ENCODE measurements at places on chromosomes 12 and 14.

- DNase-seq = no peak
Observed at GRCh38 chr12:63863658-63864453, 19.4 kb downstream of the SRGAP1 start.

DNA sequence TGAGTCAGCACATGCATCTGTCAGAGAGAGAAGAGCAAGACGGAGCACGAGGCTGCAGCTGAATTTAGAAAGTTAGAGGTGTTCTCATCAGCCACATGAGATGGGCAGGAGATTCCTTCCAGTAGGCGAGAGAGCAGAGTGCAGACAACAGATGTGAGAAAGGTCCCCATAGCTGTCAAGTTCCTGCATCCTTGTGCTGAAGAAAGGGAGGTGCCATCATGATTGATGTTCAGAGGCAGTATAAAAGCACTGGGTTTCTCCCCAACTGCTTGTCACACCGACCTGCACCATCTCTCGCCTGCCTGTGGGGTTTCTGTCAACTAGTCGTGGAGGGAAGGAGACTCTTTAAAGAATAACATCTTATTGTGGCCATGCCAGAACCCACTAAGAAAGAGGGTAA lies at the start of gene MYBPC1:
MYBPC1 (plus strand) TSS at position 272 of the 400 bp plus-strand sequence; CDS start at position 372, 100 bp downstream.
- DNase-seq = no peak

DNA sequence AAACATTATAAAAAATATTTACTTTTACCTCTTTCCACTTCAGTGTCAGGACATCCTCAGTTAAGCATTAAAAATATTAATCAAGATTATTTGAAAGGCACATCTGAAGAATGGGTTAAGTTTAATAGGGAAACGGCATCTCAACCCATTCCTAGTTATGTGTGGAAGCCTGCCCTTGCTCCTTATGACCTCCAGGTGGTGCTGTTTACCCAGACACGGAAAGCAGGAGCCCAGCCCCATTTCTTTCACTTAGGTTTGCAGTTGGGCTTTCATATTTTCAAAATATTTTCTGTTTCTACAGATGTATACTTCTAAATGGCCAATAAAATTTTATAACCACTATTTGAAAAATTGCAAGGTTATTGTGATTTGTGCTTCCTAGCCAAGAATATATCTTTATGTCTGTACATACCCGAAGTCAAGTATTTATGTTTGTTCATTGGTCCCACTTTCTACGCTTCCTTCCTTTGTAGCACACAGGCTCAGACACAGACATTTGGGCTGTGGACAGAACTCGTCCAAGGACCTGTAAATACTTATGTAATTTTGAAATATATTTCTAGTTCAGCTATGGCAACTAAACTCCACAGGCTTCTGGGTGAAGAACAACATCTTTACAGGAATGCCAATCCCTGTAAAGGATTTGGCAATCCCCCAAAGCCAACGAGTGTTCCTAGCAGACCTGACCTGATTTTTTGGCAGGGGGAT lies 247.1 kb downstream of the AKAP6 start:
- no peak for DNase-seq

DNA sequence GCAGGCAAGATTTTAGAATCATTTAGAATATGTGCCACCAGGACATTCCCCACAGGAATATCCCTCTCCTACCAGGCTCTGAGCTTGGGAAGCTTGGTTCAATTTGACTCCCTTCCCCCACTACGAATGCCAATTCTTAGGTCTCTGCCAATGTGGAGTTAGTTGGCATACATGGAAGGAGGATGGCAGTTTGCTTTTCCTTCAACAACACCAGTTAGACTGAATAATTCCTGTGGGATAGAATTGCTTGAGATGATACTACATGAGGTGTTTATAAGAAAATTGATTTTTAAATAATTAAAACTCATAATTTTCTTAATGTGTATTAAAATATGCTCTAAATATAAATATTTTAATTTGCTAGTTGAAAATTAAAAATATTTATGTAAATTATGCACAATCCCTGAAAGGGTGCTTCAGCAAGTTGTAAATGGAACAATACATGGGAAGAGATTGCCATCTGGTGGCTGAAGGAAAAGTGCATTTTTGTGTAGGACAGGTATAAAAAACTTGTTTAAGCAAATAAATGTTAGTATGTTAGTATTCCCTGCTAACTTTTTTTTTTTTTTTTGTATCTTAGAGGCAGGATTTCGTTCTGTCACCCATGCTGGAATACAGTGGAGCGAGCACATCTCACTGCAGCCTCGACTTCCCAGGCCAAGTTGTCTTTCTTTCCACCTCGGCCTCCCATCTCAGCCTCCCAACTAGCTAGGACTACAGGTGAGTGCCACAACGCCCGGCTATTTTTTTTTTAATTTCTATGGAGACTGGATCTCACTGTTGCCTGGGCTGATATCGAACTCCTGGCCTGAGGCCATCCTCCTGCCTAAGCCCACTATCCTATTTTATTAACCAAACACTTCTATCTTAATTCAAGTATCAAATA lies 25.8 kb upstream of the STRAP start:
- DNase-seq = peak; percentile 8

GRCh38 chr12:59873136-59873535 lies 277.3 kb downstream of the SLC16A7 start:
- DNase-seq = no peak

GRCh38 chr12:50922820-50923219 lies 29.5 kb upstream of the HIGD1C start:
- no peak for DNase-seq

- DNase-seq = no peak
Observed at GRCh38 chr12:57548488-57548887, 1.4 kb upstream of the KIF5A start.

DNA sequence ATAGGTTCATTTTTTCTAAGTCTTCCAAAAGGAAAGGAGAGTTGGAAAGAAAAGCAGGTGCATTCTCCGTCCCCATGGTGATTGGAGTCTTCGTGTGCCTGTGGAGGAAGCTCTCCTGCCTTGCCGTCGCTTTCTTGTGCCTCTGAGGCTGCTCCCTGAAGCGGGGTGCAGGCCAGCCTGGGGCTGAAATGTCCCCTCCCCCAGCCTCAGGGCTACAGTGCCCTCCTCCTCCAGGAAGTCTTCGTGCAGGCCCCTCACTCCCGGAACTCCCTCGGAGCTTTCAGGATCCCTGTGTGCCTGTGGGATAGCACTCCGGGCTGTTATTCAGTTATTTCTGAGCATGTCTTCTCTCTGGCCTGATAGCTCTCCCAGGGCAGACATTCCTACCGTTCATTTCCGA lies 569.2 kb downstream of the VRK1 start:
- DNase-seq = no peak

DNA sequence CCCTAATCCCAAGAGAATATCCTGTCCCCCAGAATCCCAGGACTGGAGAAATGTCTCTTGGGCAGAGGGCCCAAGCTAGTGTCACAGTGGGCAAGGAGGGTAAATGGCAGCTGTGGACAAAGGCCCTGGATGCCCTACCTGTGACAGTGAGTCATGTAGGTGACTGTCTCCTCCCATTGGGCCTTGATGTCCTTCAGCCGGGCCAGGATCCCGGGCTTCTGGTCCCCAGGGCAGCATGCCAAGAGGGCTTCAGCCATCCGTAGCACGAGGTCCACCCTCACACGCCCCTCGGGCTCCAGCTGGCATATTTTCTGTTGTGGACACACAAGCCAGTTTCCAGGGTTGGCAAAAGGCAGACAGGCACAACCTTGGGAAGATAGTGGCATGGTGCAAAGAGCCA lies 48.8 kb downstream of the SYNE3 start:
- DNase-seq = no peak

DNA sequence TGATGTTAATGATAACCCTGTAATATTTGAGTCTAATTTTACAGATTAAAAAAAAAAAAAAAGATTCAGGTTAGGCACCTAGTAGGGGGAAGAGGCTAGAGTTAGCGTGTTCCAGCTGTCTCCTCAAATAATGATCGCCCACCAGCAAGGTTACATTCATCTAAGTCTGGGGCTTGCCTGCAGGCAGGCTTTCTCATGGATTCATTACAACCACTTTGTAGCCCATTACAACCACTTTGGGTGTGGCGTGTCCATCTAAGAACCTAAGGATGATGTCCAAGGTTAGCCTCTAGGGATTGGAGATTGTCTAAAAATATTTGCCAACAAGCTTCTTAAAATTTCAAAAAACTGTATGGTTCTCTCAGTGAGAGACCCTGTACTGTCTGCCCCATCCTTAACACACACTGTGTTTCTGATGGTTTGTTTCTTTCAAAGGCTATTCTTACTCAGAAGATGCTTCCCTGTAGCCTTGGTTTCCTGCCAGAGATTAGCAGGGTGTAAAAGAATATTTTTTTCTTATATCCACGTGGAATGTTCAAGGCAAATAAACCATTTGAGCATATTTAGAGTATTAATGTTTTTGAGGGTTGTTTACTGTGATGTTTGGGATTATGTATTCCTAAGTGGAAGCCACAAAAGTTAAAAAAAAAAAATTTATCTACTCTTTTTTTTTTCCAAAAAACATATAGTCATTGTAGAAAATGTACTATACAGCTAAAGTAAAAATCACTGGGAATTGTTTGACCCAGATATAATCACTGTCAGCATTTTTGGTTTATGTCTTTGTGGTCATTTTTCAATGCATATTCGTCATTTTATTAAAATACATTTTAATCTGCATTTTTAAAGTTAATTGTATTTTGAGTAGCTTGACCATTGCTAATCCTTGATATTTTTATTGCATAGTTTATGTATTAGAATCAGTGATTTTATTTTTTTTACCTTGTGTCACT lies 1.7 kb downstream of the DYNC1H1 start:
- DNase-seq = no peak

DNA sequence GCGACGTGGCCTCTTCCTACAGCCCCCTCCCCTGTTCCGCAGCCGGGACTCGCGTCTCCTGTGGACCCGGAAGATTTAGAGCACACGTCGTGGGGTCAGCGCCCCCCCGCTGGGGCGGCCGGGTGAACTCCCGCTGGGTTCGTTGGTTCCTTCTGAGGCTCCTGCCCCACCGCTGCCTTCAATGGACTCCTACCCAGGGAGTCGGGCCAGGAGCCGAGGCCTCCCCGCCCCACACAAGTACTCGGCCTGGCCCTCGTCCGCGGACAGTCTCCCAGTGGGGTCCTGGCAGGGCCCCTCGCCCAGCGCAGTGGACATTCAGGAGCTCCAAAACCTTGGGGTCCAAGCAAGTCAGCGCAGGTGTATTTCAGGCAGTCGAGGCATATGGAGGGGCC lies 1.2 kb downstream of the MMP17 start:
- no peak for DNase-seq

DNA sequence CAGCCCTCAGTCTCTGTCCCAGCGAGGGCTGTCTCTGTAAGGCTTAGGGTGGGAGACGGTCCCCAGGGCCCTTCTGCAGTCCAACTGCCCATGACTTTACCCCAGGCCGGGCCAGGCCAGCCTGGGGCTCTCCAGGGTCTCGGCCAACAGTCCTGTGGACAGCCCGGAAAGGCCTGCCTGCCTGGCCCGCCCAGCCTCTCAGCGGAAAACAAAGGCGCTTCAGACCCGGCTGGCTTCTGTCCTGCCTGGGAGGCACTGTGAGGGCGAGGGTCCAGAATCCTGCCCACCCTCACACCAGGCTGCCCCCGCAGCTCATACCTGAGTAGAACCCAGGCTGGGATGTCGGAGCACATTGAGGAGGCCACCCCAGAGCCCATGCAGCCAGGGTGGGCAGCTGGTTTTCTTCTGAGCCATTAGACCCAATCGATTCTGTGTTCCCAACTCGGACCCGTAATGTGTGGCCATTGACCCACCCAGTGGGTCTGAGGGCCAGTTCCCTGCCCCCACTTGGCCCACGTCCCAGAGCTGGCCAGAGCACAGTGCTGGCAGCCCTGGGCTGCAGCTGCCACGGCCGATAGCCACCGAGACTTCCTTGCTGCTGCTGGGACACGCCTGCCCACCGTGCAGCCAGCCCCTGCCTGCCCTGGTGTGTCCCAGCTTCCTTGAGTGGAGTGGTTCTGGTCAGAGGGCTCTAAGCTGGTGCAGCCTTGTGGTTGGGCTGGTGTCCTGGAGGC lies 1.6 kb downstream of the CRIP2 start:
- DNase-seq = no peak

DNA sequence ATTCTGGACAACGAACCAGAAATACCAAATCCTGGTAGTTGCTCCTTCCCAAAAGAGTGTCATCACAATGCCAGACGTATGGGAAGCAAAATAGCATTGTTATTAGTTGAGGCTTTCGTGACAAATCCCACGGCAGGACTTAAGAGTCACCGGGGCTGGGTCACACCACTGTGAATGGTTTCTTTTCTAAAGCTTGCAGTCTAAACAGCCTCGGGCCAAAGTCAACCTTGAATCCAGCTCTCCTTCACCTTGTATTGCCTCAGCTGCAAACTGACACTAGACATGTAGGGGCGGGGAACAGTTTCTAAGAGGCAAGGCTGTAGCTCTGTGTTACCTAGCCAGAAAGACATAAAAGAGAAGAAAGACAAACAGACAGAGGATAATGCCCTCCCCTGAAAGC lies 734.8 kb downstream of the MED13L start:
- DNase-seq = no peak

GRCh38 chr14:66081594-66082376 lies 404.4 kb upstream of the CCDC196 start:
- no peak for DNase-seq

DNA sequence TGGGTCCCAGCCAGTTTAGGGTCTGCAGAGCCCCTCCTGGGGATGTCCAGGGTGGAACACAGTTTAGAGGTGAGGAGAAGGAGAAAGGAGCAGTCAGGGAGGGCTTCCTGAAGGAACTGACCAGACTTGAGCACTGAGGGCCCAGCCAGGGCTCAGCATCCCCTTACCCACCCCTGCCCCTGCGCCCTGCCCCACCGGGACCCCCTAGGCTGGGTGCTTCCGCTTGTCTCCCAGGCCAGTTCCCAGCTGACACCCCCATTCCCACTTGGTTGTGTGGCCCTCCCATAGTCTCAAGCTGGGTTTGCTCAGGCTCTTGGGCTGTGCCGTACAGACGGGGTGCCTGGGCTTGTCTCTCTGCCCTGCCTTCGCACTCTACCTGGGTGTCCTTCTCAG lies 26.3 kb upstream of the KIF26A start:
- no peak for DNase-seq

DNA sequence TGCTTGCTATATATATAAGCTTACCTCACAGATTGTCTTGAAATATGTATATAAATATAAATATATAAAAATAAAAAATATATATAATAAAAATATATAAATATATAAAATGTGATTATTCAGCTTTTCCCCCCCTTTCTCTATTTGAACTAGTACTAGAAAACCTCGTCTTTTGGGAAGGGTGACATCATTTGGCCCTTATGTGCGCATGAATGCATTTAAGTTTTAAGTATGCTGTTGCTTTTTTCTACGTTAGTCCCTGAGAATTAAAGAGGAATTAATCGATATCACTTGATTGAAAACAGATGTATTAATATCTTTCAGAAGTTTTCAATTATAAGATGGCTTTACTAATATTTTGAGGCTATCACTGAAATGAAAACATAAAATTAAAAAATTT lies 69.9 kb downstream of the RAD51B start:
- no peak for DNase-seq
